ENCODE measurements at places on chromosomes 5 and 9.

GRCh38 chr5:176724472-176724871 lies 77.2 kb downstream of the TSPAN17 start:
- DNase-seq, result no peak

GRCh38 chr5:669842-670395 lies 23.2 kb downstream of the TPPP start:
- DNase-seq, result no peak

- no peak for DNase-seq
These were observed 43.7 kb upstream of the HAND1 start for GRCh38 chr5:154521756-154522155.

DNA sequence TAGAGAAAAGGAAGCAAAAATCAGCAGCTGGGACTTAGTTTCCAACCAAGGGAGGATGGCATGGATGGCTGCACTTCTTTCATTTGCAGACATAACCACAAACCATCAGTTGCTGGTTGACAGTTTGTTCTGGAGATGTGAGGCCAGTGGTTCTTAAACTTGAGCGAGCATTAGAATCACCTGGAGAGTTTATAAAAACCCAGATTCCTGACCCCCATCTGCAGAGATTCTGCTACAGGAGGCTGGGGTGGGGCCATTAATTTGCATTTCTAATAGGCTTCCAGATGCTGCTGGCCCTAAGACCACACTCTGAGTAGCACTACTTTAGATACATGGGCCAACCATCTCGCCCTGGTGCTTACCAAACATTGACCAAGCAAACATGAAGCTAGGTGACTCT lies 60.8 kb downstream of the MARCHF3 start:
- DNase-seq, result no peak

GRCh38 chr9:18549772-18550171 lies 75.8 kb downstream of the ADAMTSL1 start:
- DNase-seq, result no peak

DNA sequence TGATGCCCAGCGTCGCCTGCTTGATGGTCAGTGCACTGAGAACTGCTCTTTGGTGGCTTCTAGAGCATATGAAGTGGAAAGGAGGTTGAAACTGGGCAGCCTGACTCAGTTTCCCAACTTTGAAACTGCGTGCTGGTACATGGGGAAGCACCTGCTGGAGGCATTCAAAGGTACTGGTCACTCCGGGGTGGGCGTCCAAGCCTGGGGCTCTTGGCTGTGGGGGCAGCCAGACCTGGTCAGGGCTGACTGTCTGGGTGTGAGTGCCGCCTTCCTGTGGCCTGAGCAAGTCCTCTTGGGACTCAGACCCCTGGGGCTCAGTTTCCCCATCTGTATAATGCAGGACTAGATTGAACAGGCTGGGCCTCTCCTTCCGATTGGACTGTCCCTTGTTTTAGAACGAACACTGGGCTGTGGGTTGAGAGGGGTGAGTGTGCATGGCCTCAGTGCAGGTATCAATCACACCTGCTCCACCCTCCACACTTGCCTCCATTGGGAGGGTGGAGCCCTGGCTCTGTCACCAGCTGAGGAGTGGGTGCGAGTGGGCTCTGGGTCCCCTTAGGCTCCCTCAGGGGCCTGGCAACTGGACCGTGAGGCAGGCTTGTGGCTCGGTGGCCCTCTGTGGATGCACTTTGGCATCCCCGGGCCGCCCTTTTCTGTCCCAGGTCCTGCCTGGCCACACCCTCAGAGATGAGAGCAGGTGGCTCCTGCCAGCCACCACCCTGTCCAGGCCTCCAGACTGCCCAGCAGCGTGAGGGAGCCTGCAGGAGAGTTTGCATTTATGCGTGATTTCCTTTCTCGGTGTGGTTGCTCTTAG lies 80.2 kb downstream of the PHF2 start:
- no peak for DNase-seq

DNA sequence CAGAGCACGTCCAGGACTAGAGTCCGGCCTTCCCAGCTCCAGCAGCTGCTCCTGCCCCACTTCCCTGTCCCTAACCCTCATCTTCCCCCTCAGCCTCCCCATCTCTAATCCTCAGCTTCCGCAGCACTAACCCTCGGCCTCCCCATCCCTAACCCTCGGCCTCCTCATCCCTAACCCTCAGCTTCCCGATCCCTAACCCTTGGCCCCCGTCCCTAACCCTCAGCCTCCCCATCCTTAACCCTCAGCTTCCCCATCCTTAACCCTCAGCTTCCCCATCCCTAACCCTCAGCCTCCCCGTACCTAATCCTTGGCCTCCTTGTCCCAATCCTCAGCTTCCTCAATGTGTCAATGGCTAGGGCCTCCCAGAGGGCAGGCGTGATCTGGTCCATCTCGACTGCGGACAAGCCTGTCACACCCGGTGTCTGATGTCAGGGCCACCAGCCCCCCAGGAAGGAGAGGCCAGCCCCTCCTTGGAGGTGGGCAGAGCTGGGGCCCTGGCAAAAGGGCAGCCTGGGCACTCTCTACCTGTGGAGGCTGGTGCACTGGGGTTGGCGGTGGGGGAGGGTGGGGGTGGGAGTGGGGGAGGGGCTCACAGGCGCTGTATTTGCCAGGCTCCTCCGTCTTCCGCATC lies 1.4 kb downstream of the OBP2B start:
- no peak for DNase-seq

- no peak for DNase-seq
These were observed 79.8 kb downstream of the RICTOR start for GRCh38 chr5:38994324-38994927.

GRCh38 chr9:87464110-87464991 lies 33.3 kb upstream of the DAPK1 start:
- no peak for DNase-seq

GRCh38 chr9:2622461-2623287 lies 1.1 kb downstream of the VLDLR start:
- no peak for DNase-seq

DNA sequence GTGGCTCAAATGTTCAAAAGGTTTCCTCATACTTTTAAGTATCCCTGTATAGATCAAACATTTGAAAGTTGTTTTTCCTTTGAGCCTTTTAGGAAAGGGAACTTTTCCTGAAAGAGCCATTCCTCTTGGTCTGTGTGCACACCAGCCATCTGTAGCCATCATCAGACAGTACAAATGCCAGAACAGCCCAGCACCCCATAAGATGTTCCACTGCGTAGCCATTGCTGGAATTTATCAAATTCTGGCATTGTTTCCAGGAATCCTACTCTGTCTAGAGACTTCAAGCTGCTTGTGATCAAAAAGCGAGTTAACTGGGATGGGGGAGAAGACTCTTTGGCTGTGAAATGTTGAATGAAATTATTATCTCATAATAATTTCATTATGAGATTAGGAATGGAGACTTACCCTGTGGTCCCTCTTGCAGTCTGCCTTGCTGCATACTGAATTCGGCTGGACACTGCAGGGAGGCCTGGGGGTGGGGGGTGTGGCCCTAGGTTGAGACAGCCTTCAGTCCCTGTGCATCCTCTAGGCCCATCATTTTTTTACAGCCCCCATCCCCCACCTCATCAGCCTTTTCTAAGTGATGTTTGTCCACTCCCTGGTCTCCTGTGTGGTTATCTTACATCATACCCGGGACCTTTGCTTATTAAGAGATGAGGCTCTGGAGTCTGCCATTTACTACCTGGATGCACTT lies 99.8 kb downstream of the RALGPS1 start:
- DNase-seq, result no peak

DNA sequence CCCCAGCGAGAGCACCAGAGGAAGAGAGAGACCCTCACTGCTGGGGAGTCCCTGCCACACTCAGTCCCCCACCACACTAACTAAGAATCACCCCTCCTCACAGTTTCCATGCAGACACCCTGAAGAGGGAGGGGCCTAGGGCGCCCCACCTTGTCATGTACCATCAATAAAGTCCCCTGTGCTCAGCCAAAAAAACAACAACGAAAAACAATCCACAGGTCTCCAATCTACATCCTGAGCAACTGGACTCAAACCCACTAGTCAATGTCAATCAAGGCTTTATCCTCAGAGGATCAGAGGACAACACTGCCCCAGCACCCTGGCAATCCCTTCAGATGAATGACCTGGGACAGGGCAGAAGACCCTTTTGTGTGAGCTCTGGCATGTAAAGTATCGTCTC lies 210.1 kb upstream of the MSX2 start:
- DNase-seq, result no peak

DNA sequence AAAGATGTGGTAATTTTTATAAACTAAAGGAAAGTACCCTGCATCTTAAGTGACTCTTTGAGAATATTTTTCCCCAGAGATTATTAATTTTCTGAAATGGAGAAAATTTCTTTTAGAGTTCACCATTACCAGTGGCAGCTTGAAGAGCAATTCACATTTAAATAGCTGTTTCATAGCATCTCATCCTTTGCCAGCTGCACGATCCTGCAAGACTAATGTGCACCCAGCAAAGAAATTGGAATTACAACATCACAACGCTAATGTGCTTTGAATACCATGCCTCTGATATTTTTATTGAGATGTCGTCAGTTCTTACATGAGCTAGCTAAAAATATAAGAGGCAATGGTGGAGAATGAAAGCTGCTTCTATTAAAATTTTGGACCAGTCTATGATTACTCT lies 423.5 kb downstream of the TAF11L14 start:
- DNase-seq, result no peak

GRCh38 chr5:66232706-66233445 lies 88.8 kb downstream of the SREK1 start:
- DNase-seq, result no peak

- DNase-seq, result no peak
These were observed 25.7 kb upstream of the SPDL1 start for GRCh38 chr5:169557838-169558237.

GRCh38 chr9:128340691-128341434 lies 536 bp downstream of the SLC27A4 start:
- DNase-seq, result no peak

- no peak for DNase-seq
These were observed 56.9 kb upstream of the SMIM23 start for GRCh38 chr5:171728686-171729085.

DNA sequence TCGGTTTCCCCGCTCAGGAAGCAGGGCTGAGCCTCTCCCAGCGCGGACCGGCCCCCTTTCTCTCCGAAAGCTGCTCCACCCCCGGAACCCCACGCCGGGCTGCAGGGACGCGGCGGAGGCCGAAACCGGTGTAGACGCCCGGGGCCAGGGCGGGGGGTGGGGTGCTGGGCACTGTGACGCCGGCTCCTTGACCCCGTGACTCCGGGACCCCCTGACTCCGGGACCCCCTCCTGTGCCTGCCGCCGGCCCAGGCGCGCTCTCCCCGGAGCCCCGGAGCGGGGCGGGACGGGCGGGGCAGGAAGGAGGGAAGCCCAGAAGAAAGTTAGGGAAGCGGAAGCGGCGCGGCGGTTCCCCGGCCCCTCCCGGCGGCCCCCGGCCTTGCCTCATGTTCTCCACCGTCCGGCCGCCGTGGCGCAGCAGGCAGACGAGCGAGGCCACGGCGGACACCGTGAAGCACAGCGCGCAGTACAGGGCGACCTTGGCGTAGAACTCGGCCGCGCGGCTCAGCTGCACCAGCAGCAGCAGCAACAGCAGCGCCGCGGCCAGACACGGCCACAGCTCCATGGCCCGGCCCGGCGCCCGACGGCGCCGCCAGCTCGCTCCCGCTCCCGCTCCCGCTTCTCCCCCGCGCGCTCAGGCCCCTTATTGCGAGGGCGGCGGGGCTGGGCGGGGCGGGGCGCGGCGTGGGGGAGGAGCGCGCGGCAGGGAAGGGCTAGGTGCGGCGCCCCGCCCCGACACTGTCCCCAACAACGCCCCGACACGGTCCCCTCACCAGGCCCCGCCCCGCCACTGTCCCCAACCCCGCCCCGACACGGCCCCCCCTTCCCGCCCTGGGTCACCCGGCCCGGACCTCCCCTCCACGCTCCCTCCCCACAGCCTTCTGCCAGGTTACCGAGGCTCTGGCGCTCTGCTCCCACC lies at the start of gene AGPAT2:
Gene AGPAT2 (minus strand): TSS at position 664 of the 918 bp plus-strand sequence. CDS start 100 bp downstream, at position 564.
- DNase-seq, result no peak

DNA sequence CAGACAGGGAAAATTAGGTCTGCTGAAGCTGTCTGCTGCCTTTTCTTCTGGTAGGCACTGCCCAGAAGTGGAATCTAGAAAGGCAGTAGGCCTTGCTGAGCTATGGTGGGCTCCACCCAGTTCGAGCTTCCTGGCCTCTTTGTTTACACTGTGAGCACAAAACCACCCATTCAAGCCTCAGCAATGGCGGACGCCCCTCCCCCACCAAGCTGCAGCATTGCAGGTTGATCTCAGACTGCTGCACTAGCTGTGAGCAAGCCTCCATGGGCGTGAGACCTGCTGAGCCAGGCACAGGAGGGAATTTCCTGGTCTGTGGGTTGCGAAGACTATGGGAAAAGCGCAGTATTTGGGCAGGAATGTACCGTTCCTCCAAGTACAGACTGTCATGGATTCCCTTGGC lies 18.5 kb downstream of the AGTPBP1 start:
- DNase-seq, result no peak

DNA sequence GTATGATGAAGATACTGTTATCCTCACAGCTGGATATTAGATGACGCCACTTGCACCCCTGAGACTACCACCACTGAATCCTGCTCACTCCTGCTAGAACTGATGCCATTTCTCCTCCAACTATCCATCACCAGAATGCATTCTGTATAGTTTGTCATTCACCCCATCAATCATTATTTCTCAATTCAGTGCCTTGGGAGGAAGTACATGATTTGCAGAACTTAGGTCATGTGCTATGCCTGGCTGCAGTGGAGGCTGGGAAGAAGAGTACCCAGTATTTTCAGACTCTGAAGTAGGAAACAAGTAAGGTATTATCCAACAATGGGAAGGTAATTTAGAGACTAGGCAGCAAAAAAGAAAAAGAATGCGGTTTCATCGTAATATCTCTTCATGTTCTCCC lies 26.2 kb upstream of the HSD17B4 start:
- no peak for DNase-seq

DNA sequence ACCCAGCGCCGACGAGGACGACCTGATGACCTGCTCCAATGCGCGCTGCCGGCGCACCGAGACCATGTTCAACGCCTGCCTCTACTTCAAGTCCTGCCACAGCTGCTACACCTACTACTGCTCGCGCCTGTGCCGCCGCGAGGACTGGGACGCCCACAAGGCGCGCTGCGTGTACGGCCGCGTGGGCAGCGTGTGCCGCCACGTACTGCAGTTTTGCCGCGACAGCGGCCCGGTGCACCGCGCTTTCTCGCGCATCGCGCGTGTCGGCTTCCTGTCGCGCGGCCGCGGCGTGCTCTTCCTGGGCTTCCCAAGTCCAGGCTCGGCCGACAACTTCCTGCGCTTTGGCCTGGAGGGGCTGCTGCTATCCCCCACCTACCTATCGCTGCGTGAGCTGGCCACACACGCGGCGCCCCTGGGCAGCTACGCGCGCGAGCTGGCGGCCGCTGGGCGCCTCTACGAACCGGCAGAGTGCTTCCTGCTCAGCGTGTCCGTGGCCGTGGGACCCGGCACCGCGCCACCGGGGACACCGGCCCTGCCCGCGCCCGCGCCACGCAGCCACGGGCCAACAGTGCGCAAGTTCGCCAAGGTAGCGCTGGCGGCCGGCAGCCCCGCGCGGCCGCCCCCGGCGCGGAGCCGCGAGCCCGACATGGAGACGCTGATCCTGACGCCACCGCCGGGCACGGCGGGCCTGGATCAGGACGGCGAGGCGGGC lies 2.7 kb upstream of the PHPT1 start:
- DNase-seq, result no peak

GRCh38 chr5:56480705-56481427 lies 247.7 kb upstream of the ANKRD55 start:
- no peak for DNase-seq

Data from T1000 (cell line).